ENCODE measurements at places on chromosomes 5 and 9.

- no peak for DNase-seq
Measured at GRCh38 chr9:85569988-85570387, 171.8 kb downstream of the AGTPBP1 start.

DNA sequence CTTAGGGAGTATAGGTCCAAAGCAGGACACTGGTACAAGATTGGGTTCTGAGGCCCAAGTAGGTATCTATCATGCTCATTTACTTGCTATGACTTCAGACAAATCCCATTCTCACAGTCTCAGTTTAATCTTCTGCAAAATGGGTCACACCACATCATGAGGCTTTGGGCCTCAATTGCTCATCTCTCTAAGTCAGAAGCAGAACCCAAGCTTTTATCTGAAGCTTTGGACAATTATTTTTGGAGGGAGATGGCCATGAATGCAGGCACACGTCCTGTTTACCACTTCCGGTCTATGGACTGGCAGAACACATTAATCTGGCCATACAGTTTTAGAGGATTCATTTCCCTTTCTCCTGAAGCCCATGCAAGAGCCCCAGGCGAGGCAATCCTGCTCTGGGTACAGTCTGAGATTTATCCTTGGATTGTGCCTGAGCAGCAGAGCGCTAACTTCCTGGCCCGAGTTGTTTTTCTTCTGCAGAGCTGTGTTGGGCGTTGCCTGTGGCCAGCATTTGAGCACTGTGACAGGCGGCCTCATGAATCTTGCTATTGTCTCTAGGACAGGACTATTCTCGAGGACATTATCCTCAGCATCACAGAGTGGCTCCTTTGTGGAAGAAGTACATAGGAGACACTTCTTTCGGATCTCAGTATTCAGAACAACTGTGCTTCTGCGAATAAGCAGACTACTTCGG lies 16.1 kb downstream of the SLC22A4 start:
- no peak for DNase-seq

DNA sequence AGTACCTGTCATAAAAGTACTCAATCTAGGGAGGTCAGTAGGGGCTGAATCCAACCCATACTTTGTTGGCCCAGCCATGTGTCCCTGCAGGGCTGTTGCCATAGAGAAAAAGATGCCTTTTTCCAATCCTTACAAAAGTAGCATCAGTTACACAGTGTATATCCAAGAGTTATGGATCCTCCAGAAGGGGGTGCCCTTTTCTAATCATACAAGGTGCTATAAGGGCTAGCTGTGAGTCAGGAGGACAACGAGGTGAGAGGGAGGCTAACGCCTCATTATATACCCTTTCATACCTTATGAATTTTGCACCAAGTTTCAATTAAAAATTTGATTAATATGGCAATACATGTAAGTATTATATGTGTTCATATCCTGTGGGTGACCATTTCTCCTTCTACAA lies 4.8 kb downstream of the KIAA0825 start:
- no peak for DNase-seq

- no peak for DNase-seq
Measured at GRCh38 chr9:132910376-132910775, 31.7 kb downstream of the SPACA9 start.

DNA sequence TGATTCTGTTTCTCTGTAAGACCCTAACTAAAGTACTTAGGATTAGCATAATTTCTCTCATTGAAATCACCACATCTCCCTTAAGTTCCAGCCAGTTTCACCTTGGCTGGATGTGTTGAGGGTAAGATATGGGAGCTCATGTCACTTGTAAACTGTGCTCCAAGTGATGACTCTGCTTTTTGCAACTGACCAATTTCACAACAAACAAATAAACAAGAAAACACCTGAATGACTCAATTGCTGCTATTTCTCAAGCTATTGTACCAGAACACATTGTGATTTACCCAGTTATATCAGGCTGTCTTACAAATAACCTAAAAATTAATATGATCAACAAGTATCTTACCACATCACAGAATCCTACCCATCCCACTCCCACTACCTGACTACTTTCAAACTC lies 379.1 kb upstream of the KIF2A start:
- DNase-seq = no peak

GRCh38 chr9:94923326-94924089 lies 197.0 kb downstream of the AOPEP start:
- DNase-seq = no peak

DNA sequence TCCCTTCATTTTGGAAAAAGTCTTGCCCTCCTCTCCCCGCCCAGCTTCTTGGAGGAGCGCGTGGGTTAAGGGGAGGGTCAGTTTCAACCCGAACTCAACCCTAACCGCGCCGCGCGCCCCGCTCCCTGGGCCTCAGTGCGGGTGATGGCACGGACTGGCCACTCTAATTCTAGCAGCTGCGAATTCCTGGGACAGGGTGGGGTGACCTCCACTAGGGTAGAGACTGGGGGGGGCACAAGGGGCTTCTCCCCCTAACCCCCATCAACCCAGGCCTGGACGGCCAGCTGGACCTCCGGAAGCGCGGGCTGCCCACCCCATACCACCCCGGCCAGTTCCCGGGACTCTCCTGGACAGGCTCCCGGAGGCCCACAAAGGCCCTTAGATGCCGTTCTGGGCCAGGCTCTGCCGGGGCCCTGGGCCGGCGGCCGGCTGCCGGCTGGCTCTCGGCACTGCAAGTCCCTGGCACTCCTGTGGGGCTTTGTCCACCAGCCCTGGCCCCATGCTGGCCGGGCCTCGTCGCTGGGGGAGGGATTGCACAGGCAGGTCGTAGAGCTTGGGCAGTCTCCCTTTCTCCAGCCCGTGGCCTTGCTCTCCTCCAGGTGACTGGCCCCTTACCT lies 7.2 kb upstream of the PSD2 start:
- no peak for DNase-seq

GRCh38 chr9:106921341-106921899 lies 58.5 kb downstream of the ZNF462 start:
- DNase-seq = no peak

- no peak for DNase-seq
Measured at GRCh38 chr9:104774132-104774531, 10.2 kb downstream of the NIPSNAP3B start.

- no peak for DNase-seq
Measured at GRCh38 chr5:37882636-37883035, 42.8 kb upstream of the GDNF start.

DNA sequence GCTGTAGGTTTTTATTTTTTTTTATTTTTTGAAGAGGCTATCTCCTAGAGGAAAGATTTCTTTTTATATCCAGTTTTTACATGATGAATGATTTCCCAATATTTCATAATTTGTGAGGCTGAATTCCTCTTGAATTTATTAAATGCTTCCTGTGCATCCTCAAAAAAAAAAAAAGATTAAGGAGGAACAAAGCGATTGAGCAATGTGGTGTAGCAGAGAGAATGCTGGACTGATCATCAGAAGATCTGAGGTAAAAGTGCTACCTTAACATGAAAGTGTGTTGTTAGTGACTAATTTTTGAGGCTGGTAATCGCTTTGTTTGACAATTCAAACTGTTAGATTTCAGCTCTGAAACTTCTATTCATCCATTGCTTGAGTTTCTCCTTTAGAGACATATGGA lies 125.1 kb downstream of the ESM1 start:
- DNase-seq = no peak

- DNase-seq = no peak
Measured at GRCh38 chr5:35319333-35320002, 89.2 kb upstream of the PRLR start.

DNA sequence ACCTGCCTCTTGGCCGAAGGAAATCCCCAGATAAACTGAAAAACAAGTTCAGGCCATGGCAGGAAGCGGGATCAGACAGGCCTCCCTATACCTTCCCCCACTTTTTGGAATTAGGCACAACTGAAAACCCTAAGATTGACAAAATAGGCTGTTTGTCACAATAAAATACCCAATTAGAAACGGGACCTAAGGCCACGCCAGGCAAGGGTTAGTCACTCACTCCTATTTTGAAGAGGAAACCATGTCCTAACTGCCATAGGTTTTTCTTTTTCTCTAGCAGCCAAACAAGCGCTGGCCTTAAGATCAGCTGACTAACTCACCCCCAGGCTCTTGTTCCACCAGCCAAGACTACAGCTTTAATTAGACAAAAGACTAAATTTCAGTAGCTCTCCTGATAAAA lies 11.9 kb downstream of the FBP2 start:
- DNase-seq = no peak

DNA sequence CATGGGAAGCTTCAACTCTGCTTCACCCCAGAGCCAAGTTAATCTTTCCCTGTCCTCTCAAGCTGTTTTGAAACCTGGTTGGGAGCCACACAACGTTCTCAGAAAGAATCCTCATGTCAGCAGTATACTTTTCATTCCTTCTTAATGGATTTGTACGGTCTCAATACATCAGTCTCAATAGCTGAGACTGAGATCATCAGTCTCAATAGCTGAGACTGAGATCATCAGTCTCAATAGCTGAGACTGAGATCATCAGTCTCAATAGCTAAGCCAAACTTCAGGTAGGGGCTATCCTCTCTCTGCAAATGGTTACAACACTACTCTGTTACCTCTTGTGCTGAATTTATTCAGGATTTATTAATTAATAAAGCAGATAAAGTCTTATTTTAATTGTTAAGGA lies 1317.4 kb upstream of the CDH9 start:
- DNase-seq = no peak

DNA sequence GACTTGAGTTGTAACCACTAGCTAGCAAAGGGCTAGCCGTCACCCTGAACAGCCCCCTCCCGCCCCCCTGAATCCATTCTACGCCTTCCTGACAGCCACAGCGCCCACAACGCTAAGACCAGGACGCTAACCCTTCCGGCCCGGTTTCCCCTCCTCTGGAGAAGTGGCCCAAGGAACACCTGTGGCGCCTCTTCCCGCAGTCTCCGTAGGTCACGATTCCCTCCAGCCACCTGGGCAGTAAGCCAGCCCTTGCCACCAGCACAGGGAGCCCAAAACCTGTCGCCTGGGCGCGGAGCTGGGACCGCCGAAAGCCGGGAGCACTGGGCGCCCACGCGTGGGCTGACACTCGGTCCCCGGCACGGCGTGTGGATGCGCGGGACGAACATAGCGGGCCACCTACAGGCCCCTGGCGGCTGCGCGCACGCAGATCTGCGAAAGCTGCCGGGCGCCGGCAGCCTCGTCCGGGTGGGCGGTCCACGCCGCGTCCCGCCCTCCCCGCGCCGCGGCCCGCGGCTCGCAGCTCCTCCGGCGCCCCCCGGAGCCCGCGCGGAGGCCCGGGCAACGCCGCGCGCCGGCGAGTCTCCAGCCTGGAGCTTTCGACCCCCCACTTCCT lies 596 bp downstream of the IRF1 start:
- no peak for DNase-seq

- no peak for DNase-seq
Measured at GRCh38 chr9:115930472-115930871, 223.1 kb upstream of the PAPPA start.

GRCh38 chr9:93299418-93300174 lies 115.7 kb downstream of the WNK2 start:
- no peak for DNase-seq

GRCh38 chr9:82729141-82729540 lies 333.8 kb downstream of the RASEF start:
- DNase-seq = no peak

- DNase-seq = no peak
Measured at GRCh38 chr9:131590449-131590848, 45.1 kb downstream of the PRRT1B start.

DNA sequence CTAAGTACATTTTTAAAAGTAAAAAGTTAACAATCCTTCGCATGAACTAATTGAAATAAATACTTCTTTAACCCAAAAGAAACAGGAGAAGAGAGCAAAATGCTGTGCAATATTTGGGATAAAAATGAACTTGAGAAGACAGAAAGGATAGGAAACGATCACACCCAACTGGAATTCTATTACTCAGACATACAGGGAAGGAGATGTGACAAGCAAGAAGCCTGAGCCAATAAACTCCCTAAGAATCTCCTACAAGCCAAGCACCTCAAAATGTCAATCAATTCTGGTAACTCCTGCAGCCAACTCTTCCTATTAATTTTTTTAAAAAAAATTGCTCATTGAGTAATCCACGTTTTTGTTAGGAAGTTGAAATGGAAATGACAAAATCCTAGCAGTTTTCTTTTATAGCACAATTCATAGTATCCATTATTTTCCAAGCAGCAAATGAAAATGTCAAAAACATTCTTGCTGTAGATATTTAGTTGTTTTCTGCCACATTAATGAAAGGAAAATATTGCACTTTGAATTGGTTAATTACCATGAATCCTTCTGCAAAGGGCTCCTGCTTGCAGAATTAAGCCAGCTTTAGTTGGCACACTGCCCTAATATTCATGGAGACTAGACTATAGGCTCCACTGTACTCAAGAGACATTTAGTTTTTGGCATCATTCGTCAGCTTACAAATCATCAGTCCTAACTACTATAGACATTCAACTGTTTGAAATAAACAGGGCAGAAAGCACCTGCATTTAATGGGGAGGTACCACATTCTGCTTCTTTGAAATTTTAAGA lies 89.0 kb downstream of the RFX3 start:
- no peak for DNase-seq

DNA sequence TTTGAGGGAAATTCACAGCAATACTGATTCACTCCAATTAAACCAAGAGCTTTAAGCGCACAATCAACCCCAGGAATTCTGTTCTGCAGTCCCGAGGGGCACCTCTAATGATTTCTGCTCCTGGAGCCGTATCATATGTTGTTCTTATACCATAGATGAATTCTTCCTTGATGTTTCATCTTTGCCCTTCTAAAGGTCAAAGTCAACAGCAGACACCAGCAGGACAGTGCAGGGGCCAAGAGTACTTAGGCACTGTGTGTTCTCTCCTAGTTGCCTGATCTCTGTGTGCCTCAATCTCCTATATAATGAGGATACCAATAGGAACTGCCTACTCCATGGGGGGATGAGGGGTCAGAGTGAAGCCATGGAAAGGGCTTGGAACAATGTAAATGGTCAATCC lies 16.5 kb downstream of the EPB41L4B start:
- no peak for DNase-seq

DNA sequence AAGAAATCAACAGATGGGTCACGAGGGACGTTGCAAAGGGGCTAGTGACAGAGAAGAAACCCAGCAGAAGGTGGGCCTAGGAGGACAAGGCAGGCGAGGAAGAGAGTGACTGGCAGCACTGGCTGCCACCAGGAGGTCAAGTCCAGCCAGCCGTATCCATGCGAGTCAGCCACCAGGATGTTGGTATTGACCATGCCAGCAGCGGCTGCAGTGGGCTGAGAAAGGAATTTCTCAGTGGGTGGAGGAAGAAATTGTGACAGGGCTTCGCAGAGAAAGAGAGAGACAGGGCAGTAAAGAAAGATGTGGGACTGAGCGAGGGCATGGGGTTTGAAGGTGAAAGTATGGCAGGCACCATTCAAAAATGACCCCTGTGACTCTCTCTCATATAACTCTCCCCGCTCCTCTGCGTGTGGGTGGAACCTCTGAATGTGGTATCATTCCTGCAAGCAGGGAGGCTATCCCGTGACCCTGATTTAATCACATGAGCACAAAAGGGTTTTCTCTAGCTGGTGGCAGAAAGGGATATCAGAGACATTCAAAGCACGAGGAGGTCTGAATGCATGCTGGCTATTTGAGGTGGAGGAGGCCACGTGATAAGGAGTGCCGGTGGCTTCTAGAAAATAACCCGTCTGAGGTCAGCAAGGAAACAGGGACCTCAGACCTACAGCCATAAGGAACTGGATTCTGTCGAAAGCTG lies 45.4 kb upstream of the FBXW11 start:
- no peak for DNase-seq

- DNase-seq = no peak
Measured at GRCh38 chr9:121318631-121319382, 50.8 kb downstream of the GSN start.

Data from stimulated activated CD8-positive, alpha-beta memory T cell treated with anti-CD3 and anti-CD28 coated beads, Interleukin-2, amount 100 ng/mL, for 1 hour (primary cell).